ENCODE measurements at places on chromosomes 12 and 14.

GRCh38 chr12:70094467-70094866 lies 148.8 kb upstream of the CNOT2 start:
- DNase-seq: no peak

DNA sequence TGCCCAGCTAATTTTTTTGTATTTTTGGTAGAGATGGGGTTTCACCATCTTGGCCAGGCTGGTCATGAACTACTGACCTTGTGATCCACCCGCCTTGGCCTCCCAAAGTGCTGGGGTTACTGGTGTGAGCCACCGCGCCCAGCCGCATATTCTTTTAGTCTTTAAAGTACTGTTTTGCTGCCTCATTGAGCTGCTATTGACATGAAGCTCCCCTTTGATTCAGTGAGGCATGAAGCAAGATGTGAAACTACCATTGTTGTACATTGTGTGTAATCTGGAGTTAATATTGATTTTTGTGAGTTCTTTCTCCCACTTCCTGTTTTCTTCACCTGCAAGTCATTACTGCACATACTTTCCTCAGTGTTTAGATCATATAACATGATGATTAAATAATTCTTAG lies 80.8 kb downstream of the MNAT1 start:
- DNase-seq: no peak

GRCh38 chr12:117190210-117190781 lies at the start of gene FBXO21:
FBXO21 (minus strand) TSS chr12:117190470; CDS start chr12:117190456, 14 bp downstream.
- DNase-seq: peak; percentile 93

GRCh38 chr12:82857911-82858533 lies 171.3 kb downstream of the TMTC2 start:
- DNase-seq: no peak

DNA sequence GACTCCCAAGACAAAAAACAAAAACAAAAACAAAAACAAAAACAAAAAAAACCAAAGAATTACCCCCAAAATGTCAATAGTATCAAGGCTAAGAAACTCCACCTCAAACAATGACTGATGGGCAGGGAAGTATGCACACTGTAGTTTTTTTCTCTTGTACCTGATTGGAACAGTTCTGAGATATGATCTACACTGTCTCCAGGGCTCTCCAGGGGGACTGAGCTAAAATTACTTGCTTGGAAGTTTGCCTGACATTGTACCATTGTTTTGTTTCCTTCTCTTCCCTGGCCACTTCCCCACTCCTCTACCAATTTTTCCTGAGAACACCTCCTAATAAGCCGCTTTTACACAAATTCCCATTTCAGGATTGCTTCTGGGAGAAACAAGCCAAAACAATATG lies 22.3 kb upstream of the CATSPERB start:
- DNase-seq: no peak
